ENCODE measurements at places on chromosomes 1 and 21. TPM values are rescaled to one million over a fixed set of nuclear protein-coding genes. Genes with fewer than 3 reads are reported as not detected.

The KCNJ9 gene
- total RNA-seq: not detected

The SGIP1 gene
- 0.11 TPM for total RNA-seq

The UBL4B gene
- not detected for total RNA-seq

The APOBEC4 gene
- total RNA-seq: not detected

The GSTM4 gene
- 4.0 TPM for total RNA-seq

The LYPD8 gene
- 0.22 TPM for total RNA-seq

The PBX1 gene
- 77.6 TPM for total RNA-seq

Data from placental epithelial cell (primary cell).